Stimulated activated naive CD4-positive, alpha-beta T cell (primary cell): ENCODE measurements at places on chromosomes 16 and 17.

- DNase-seq = no peak
Observed at GRCh38 chr16:27107185-27107592, 40.5 kb downstream of the C16orf82 start.

GRCh38 chr16:89044418-89045180 lies 49.1 kb upstream of the ACSF3 start:
- no peak for DNase-seq

DNA sequence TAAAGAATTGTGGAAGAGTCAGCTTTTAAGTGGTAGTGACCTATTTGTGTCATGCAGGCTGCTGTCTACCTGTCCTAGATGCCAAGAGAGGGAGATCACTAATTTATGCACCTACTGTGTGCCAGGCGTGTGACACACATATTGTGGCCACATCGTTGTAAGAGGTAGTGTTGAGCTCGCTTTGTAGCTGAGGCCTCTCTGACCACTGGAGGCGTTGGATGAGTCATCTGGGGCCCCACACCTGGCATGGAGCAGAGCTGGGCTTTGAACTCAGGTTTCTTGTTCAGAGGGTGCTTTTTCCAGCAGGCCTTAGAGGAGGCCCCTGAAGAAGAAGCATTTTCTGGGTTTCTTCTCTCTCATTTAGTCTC lies 52.3 kb upstream of the LGALS9 start:
- DNase-seq = no peak

DNA sequence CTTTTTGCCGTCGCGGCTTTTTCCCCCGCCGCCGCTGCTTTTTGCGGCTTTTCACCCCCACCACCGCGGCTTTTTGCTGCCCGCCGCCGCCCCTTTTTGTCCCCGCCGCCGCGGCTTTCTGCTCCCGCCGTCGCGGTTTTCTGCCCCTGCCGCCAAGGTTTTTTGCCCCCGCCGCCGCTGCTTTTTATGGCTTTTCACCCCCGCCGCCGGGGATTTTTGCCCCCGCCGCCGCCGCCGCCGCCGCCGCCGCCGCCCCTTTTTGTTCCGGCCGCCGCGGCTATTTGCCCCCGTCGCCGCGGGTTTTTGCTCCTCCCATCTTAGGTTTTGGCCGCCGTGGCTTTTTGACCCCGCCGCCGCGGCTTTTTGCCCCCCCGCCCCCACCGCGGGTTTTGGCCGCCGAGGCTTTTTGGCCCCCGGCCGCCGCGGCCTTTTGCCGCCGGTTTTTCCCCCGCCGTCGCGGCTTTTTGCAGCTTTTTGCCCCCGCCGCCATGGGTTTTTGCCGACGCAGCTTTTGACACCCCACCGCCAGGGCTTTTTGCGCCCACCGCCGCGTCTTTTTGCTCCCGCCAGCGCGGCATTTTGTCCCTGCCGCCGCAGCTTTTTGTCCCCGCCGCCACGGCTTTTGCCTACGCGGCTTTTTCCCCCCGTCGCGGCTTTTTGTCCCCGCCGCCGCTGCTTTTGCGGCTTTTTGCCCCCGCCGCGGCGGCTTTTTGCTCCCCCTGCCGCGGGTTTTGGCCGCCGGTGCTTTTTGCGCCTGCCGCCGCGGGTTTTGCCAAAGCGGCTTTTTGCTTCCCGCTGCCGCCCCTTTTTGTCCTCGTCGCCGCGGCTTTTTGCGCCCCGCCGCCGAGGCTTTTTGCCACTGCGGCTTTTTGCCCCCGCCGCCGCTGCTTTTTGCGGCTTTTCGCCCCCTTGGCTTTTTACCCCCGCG lies 519.4 kb upstream of the WSB1 start:
- no peak for DNase-seq

- no peak for DNase-seq
Observed at GRCh38 chr17:12732366-12732765, 56.9 kb upstream of the ARHGAP44 start.

GRCh38 chr17:78314683-78315354 lies 45.1 kb downstream of the SOCS3 start:
- no peak for DNase-seq

DNA sequence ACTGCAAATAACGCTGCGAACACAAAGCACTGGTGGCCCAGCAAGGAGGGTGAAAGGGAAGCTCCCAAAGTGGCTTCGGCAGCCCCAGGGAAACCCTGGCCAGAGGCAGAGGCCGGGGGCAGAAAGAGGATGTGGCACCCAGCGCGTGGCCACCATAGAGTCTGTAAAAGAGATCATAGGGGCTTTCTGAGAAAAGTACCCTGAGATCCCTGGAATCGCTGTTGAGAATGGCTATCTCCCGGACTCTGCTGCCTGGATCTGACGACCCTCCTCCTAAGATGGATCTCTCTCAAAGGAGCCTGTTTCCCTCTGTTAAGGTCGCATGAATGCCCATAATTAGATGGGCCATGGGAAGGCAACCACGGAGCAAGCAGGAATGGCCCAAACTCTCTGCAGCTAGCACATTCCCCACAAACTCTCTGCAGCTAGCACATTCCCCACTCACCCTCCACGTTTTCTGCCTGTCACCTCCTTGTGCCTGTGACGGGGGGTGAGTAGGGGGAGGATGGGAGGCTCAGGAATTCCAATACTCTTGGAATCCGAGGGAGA lies 364.4 kb downstream of the XYLT1 start:
- no peak for DNase-seq

DNA sequence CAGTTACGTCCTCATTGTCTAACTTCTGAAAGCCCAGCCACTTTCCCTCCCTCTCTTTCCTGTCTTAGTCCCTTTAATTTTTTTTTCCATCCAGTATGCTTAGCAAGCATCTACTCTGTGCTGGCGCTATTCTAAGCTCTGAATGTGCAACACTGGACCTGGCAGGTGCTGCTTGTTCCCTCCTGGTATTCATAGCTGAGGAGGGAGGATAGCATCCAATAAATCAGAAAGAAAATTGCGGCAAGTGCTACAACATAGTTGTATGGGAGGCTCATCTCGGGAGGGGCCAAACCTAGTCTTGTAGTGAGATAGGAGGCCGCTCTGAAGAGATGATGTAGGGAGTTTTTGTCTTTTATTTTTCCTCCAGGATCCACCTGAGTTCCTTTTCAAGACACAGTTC lies 457.3 kb upstream of the HSBP1 start:
- no peak for DNase-seq

GRCh38 chr17:75697651-75698291 lies 23.5 kb upstream of the ITGB4 start:
- DNase-seq = no peak

- DNase-seq = no peak
Observed at GRCh38 chr17:50194140-50194933, 7.1 kb downstream of the COL1A1 start.

DNA sequence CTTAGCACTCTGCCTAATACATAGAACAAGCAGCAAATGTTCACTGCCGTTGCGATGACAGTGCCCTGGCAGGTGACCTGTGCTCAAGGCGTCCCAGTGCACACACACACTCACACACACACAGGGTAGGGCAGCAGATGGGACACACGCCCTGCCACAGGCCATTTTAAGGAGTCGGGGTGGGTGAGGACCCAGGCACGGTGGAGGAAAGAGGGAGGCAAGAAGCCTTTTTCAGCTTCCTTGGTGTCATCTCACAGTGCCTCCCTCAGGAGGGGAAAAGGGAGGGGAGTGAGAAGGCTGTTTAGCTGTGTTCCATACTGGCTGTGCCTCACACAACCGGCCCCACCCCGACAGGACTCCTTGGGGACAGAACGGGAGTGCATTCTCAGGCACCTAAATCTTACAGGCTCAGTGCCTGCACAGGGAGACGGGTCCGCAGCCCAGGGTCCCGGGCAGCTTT lies 1.5 kb downstream of the PITPNM3 start:
- DNase-seq = no peak

DNA sequence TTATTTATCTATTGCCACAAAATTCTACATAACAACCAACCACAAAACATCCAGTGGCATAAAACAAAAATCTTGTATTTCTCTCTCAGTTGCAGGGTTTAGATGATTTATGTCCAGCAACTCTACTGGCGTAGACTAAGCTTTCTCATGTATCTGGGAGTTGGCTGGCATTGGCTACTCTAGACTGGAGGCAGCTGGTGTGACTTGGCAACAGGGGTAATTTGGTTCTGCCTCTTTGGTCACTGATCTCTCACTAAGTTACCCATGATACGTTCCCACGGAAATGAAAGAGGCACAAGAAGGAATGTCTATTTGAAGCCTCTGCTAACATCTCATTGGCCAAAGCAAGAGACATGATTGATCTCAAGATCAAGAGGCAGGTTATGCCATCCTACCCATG lies 144.0 kb downstream of the HS3ST3B1 start:
- DNase-seq = no peak

DNA sequence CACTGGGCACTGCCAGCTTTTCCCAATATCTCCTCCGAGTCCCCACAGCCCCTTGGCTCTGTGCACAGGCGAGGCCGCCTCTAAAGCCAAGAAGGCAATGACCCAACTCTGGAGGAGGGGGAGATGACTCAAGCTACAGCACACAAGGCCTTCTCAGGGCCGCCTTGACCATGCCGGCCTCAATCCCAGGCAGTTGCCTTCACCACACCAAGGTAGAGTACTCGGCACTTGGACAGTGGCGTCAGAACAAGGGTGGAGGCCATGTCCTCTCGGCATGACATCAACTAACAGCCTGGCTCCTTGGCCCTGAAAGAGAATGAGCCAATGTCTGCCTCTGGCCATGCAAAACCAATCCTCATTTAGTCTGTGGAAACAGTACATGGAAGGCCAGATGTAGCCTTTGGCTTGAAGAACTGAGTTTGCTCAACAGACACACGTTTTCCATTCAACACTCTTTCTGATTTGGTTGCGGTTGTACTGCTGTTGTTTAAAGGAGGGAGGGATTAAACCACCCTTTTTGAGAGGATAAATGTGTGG lies 139.6 kb downstream of the XYLT1 start:
- DNase-seq = no peak
